ENCODE measurements at places on chromosomes 5 and 9.

- no peak for DNase-seq
Measured at GRCh38 chr5:73759771-73760170, 133.8 kb downstream of the ARHGEF28 start.

DNA sequence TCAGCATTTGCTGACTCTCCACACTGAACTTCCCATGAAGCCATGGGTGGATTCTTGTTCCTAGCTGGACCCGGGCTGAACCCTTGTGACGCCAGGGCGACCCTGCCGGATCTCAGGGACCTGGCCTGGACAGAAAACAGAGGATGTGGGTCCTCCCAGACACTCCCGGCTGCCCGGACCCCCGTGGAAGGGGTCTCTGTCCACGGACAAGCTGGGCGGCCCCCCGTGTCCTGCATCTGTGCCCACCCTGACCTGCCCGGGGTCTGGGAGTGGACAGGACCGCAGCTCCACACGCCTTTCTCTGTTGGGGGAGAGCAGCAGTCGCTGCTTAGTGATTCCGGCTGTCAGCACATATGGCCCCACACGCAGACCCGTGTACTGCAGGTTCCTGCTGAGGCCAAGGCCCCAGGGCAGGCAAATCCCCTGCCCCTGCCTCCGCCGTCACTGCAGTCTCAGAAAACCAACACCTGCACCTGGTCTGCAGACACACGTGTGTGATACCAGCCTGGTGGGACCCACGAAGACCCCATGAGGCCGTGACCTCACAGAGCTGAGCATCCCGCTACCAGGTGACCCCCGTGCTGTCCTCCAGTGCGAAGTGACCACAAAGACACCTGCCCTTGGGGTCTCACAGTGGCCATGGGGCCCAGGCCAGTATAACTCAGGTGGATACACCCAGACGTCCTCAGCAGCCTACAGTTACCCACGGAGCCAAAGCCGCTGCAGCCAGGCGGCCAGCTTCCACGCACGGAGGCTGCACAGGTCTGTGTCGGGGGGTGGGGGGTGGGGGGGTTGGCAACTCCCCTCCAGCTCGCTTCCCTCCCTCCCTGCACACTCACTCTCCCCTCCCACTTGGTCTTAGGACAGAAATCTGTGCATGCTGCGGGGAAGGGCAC lies 50.6 kb downstream of the NKD2 start:
- no peak for DNase-seq

DNA sequence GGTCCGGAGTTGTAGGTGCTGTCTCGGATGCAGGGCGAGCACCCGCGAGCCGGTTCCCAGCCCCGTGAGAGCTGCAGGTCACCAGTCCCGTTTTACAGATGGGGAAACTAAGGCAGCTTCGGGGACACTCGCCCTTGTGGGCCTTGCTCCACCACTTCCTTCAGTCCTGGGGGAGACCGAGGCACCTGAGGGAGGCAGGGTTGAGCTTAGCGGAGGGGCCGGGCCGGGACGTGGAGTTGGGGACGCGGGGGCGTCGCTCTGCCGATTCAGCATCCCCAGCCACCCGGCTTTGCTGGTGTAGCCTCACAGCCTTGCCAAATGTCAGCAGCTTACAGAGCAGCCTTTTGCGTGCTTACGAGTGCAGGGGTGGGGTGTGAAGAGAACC lies 530 bp downstream of the BBLN start:
- no peak for DNase-seq

DNA sequence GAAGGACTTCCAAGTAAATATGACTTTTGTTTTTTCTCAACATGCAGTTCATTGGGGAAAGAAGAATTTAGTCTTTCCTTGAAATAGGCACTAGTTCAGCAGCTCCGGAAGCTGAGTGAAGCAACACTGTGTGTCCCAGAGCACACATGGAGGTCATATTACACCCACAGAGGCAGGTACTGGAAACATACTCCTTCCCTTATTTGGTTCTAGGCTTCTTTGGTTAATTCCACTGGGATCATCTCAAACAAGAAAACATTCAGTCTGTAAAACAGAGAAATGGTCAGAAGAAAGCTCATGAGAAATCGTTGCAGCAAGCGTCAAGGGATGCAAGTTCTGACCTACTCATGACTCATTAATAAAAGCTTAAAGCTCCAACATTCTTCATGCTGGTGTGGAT lies 175.1 kb upstream of the PCSK5 start:
- no peak for DNase-seq

DNA sequence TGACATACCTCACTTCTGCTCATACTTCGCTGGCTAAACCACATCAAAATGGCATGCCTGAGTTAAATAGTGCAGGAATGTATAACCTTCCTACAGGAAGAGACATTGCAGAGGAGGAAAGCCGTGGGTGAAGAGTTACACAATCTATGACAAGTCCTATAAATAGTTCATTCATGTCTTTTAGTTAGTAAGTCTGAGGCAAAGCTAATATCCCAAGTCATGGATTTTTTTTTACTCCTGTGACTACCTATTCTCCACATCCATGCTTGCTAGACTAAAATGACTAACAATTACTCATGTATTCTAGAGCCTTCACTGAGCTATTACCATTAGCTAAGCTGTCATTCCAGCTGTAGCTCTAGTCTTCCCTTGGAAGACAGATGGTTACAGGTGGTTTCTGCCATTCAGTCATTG lies 391.3 kb downstream of the NR2F1-AS1 start:
- DNase-seq: no peak

- no peak for DNase-seq
Measured at GRCh38 chr5:111236348-111236747, 12.2 kb downstream of the CAMK4 start.
